ENCODE measurements at places on chromosomes 7 and 10. TPM values are rescaled to one million over a fixed set of nuclear protein-coding genes. Genes with fewer than 3 reads are reported as not detected.

DNA sequence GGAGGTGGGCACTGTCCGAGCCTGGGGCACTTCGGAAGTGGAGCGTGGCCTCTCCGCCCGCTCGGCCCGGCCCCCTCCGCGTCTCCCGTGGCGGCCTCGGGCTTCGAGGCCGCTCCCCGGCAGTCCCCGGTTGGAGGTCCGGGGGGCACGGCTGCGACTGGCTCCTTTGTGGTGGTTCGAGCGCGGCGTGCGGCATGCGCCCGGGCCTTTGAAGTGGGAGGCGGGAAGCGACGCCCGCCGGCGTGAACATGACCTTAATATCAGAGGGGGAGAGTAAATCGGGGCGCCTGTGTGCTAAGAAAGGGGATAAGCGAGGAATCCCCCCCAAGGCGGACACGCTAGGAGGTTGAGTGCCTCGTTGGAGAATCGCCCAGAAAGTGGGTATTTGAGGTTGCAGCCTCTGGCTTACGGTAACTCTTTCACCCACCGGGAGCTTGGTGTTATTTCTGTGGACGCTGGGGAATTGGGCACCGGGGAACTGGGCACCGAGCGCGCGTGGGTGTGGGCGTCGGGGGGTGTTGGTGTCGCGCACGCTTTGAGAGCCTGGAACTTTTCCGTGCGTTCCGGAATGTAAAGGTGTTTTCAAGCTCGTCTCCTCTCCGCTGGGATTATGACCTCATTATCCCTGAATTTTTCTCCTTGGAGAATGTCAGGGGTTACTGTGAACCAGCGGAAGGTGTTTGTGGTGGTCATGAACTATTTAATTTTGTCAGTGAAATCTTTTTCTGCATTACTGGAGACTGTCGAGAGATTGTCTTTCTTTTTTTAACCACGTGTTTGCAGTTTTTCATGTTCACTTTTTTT is 660 bp downstream of the SUV39H2 start:
- H3K36me3 ChIP-seq, result no peaks in the 10 kb centered on the region
- peak overlapping the region; percentile 70 for H3K4me3 ChIP-seq
- H3K27me3 ChIP-seq, result no peaks in the 10 kb centered on the region
- H3K4me1 ChIP-seq, result no peaks in the 10 kb centered on the region
- H3K27ac ChIP-seq, result peak overlapping the region; percentile 97

DNA sequence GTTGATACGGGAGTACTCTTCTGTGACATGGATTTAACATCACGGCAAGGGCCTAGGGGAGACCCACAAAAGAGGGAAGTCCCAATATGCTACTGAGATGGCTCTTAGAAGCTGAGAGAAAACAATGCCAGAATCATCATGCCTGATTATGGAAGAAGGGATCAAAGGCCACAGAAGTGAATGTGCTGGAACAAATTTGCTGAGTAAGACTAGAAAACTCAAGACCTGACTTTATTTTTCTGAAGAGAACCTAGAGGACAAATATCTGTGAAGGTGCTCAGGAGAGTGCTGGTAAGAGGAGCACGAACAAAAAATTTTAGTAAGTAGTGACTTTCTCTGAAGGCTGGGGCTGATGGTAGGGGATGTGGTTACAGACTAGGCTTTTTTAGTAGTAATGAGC is 277.0 kb downstream of the ZEB1 start:
- no peaks in the 10 kb centered on the region for H3K27me3 ChIP-seq
- no peaks in the 10 kb centered on the region for H3K4me1 ChIP-seq
- H3K4me3 ChIP-seq, result no peak overlapping the region
- no peak for DNase-seq
- H3K27ac ChIP-seq, result no peak overlapping the region
- H3K36me3 ChIP-seq, result no peaks in the 10 kb centered on the region

The OR2A2 gene
- not detected for total RNA-seq

The NPSR1 gene
- total RNA-seq, result not detected

The PRLHR gene
- not detected for total RNA-seq
